ENCODE measurements at places on chromosomes 4 and X. TPM values are rescaled to one million over a fixed set of nuclear protein-coding genes. Genes with fewer than 3 reads are reported as not detected.

Gene ZXDB
- 2.9 TPM for polyA plus RNA-seq

DNA sequence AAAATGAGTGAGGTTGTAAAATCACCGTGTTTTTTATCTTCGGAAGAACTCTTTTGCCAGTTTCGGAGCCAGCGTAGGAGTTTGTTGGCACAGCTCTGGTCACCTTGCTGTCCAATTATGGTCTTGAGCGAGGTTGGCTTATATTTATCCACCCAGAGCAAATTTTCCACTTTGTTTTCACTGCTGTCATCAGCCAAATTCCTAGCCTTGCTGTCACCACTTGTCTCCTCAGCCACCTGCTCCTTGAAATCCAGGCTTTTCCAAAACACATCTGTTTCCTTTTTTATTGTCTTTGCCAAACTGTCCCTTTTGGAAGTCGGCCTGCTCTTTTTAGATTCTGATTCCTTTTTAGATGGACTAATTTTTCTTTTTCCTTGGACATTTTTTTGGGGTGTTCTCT, 57.6 kb downstream of the RFC1 start:
- no peaks in the 10 kb centered on the region for H3K4me1 ChIP-seq
- H3K36me3 ChIP-seq: peaks cover 86% of the 10 kb centered on the region
- no peak overlapping the region for H3K4me3 ChIP-seq

- H3K27me3 ChIP-seq: no peaks in the 10 kb centered on the region
- H3K4me3 ChIP-seq: no peak overlapping the region
- no peak overlapping the region for H3K27ac ChIP-seq
- DNase-seq: no peak
- H3K36me3 ChIP-seq: no peaks in the 10 kb centered on the region
These were observed 19.2 kb downstream of the ZFYVE28 start for GRCh38 chr4:2399216-2399615.

DNA sequence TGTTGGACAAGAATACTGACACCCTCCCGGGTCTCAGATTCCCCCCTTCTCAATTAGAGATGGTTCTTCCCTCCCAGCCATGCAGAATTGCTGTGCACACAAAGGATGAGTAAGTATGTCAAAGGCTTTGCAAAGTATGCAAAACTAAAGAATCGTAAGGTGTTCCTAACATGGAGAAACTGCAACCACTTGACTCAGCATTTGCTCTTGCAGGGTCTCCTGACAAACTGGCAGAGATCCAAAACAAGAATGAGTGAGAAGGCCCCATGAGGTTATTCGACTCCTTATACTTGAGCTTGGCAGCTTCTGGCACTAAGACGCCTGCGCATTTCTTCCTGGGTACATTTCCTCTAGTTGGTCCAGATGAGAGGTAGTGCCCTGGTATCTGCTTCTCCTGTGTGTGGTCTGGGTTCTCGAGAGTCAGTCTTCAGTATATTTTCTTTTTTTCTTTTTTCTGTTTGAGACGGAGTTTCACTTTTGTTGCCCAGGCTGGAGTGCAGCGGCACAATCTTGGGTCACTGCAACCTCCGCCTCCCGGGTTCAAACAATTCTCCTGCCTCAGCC, 8.2 kb downstream of the FAM184B start:
- no peaks in the 10 kb centered on the region for H3K36me3 ChIP-seq
- no peak overlapping the region for H3K27ac ChIP-seq
- H3K4me1 ChIP-seq: no peaks in the 10 kb centered on the region
- H3K27me3 ChIP-seq: peaks cover 4% of the 10 kb centered on the region
